HCEC 1CT (cell line): ENCODE measurements at places on chromosomes 12 and 14.

DNA sequence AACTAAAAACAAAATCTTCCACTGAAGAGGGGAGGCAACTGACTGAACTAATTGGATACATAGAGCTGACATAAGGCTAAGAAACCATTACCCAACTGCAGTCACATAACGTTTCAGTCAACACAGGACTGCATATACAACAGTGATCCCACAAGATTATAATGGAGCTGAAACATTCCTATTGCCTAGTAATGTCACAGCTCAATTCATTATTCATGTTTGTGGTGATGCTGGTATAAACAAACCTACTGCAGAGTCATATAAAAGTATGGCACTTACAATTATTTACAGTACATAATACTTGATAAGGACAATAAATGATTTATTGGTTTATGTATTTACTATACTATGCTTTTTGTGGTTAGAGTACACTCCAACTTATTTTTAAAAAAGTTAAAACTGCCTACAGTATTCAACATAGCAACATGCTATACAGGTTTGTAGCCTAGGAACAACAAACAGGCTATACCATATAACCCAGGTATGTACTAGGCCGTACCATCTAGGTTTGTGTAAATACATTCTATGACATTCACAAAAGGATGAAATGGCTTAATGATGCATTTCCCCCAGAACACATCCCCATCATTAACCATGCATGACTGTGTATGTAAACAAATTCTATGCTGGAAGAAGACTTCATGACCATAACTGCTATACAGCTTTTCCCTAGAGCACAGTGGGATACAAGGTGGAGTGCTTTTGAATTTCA, 4.3 kb downstream of the NAP1L1 start:
- DNase-seq, result peak; percentile 68

DNA sequence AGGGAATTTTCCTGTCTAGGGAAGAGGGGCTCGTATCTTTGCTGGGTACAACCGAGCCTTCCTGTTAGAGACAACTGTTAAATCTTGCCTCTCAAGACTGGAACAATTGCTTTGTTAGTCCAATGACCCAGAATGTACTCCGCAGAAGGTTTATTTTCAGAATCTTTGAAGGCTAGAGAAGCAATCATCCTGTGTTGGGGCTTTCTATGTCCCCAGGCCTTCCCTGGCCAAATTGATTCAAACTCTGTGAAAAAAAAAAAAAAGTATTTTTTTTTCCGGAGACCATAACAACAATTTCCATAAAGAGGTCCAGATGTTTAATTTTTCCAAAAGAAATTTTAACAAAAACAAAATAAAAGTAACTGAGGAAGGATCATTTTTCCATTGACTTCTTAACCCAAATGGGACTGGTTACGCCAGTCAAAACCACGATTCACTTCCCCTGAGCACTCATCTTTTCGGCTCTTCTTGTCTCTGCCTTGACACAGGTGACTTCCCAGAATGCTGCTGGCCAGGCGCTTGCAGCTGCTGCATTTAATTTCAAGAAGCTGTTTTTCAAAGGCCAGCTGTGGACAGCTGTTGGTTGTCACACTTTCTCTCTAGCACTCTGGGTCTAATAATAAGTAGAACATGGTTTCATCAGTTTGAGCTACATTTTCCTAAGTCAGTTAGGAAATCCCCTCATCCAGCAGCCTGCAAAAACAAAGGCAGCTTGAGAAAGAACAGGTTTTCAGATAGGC, 81.6 kb upstream of the MANSC4 start:
- DNase-seq, result peak; percentile 24

GRCh38 chr14:65290830-65291229, 121.7 kb upstream of the FUT8 start:
- DNase-seq, result peak; percentile 95

GRCh38 chr12:99027461-99027860, 382.4 kb downstream of the APAF1 start:
- no peak for DNase-seq

DNA sequence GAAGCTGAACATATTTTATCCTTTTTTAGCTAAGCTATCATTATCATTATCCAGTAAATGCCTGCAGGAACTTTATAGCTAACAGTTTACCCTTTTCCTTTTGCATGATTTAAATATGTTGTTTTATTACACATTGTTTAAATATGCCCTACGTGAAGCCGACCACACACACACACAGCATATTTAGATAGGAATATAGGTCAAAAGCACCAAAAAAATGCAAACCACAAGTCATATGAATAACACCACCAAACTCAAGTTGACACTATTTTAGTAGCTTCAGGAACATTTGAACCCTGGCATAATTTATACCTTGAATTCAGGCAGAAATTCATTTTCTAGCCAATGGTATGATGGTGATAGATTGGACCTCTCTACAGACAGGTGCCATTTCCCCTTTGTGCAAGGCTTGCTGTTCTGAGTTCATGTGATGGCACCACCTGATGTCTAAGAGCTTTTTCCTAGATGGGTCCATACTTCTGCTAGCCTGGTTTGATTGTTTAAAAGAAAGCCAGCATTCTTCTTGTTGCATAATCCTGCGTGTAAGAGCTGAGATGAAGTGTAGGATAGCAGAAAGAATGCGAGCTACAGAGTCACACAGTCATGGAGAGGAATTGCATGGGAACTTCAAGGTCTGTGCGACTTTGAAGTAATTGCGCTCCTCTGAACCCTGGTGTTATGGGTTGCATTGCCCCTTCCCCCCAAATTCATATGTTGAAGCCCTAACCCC, 454.8 kb upstream of the SOX5 start:
- peak; percentile 50 for DNase-seq

- no peak for DNase-seq
These were observed 264.3 kb upstream of the FOXN3 start for GRCh38 chr14:89681086-89682018.

- DNase-seq, result no peak
These were observed 15.3 kb upstream of the TSPAN11 start for GRCh38 chr12:30911207-30911606.

- DNase-seq, result no peak
These were observed 11.8 kb downstream of the PDE1B start for GRCh38 chr12:54561164-54561563.

- DNase-seq, result peak; percentile 15
These were observed 4.3 kb downstream of the COQ10A start for GRCh38 chr12:56271031-56271430.

DNA sequence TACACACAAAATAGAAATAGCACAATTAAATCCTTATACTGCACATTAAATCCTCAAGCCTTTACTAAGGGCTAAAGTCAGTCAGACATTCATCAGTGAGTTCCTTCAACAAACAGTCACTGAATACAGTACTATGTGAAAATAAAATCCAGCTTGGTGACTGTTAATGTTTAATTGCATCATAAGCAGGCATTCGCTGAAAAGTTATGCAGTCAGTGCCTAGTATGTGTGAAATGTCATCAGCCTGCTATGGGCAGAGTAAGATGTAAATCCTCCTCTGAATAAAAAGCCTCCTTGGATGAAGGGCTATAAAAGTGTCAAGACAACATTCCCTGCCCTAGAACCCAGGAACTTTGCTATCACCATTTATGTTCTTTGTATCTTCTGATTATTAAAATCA, 116.4 kb downstream of the PRICKLE1 start:
- peak; percentile 50 for DNase-seq

DNA sequence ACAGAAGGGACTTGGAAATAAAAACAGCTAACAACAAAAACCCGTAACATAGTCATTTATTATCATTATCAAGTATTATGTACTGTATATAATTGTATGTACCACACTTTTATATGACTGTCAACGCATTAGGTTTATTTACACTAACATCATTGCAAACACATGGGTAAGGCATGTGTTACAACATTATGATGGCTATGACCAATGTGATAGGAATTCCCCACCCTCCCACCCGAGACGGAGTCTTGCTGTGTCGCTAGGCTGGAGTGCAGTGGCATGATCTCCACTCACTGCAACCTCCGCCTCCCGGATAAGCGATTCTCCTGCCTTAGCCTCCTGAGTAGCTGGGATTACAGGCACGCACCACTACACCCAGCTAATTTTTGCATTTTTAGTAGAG, 82.6 kb downstream of the ERC1 start:
- peak; percentile 25 for DNase-seq

DNA sequence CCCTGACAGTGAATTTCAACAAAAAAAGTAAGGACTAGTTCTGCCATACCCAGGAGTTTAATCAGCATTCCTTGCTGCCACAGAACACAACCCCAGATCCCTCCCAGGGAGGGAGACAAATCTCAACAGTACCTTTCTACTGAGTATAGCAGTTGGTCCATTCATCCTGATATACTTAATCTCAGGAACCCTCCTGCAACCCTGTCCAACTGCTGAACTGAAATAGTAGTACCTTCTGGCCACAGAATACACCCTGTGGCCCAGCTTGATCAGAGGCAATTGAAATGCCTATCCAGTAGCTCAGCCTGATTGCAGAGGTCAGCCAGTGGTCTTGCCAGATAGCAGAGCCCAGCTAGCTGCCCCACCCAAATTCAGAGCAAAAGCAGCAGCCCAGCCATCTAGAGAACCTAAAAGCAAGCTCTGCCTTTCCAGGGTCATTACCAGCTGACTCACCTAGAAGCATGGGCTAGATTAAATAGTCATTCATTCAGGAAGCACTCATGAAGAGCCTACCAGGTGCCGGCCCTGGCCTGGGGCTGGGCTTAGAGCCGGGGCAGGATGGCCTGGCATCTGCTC, 40.0 kb upstream of the RHOJ start:
- DNase-seq, result no peak

DNA sequence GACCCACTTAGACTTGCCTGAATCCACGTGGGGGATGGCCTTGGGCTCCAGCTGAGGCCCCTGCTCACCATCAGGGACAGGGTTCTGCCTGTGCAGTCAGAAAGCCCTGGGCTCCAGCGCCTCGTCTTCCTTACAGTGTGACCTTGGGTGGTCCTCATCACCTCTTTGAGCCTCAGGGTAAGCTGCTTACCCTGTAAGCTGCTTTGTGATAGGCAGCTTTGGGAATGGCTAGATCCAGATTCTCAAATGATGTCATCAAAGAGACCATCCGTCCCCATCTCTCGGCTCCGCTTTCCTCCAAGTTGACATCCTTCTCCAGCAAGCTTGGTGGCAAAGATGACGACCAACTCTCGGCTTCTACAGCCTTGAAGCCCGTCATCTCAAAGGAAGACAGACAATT, 127.0 kb downstream of the ADCK1 start:
- no peak for DNase-seq

GRCh38 chr12:119229837-119230236, 51.1 kb downstream of the HSPB8 start:
- no peak for DNase-seq

DNA sequence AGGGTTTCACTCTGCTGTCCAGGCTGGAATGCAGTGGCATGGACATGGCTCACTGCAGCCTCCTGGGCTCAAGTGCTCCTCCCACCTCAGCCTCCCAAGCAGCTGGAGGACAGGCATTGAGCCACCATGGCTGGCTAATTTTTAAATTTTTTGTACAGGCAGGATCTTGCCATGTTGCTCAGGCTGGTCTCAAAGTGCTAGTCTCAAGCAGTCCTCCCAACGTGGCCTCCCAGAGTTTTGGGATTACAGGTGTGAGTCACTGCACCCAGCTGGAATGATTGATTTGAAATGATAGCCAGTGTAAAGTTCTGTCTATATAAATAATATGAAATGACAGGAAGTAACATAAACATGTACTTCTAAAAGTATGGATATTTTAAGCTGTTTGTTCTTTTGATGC, 172.7 kb downstream of the FUT8 start:
- DNase-seq, result peak; percentile 12

GRCh38 chr14:74348735-74349463, 628 bp downstream of the VRTN start:
- DNase-seq, result no peak

- DNase-seq, result peak; percentile 22
These were observed 3.6 kb upstream of the KRT6A start for GRCh38 chr12:52496590-52497071.

DNA sequence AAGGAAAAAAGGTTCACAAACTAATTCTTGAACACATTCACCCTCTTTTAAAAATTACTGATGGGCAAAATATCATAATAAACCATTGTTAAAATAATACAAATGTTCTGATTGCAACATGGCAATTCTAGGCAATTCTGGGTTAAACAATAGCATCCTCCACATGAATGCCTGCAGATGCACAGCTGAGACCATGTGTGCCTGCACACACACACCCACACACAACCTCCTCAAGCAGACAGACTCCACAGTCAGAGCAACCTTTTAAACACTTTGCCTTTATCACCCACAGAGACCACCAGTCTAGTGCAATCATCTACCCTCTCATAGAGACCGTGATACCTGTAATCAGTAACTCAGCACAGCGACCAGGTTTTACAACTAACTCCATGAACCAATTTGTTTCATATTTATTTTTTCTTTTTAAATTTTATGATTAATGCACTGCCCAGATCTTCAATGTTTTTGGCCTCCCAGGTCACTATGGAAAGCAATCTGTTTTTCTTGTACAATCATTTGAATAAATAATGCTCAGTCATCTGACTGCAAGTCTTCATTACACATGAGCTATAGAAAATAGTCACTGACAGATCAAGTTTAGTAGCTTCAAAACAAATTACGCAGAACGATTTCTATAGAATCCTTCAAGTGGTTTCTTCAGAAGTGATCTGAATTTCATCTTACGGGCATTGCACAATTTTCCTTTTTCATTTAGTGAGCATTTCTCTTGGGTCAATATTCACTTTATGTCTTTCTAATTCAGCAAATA, 105.8 kb downstream of the PRKD1 start:
- no peak for DNase-seq

GRCh38 chr14:79090641-79091180, 920.5 kb downstream of the NRXN3 start:
- peak; percentile 16 for DNase-seq

DNA sequence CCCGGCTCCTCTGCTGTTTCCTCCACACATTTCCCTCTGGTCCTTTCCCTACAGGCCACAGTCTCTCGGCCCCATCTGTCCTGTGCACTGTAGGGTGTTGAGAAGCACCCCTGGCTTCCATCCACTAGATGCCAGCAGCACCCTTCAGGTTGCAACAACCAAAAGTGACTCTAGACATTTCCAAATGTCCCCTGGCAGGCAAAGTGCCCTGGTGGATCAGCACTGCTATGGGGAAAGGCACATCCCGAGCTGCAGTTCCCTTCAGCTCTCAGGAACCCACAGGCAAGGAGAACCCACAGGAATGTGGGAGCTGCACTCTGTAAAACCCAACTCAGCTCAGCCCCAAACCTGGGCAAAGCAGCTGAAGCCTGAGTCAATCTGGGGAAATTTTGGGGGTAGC, 77.0 kb downstream of the RBM19 start:
- no peak for DNase-seq

GRCh38 chr12:125406131-125406530, 340.9 kb downstream of the AACS start:
- DNase-seq, result no peak

- DNase-seq, result no peak
These were observed 11.1 kb downstream of the COQ6 start for GRCh38 chr14:73961192-73961591.

DNA sequence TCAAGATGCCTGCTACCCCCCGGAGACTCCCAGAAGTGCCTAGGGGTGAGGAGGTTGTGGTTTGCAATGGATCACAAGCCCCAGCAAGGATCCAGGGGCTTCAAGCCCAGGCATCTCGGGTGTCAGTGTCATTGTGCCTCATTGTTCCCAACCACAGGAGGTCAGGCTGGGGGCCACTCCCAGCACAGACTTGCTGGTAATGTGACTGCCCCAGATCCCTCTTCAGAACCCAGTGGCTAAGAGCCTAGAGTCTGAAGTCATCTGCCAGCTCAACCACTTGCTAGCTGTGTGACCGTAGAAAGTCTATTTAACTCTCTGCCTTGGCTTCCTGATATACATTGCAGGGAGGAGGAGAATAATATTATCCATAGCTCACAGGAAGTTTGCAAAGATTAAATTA, 7.7 kb upstream of the ASB2 start:
- peak; percentile 30 for DNase-seq

GRCh38 chr14:39060818-39061437, 42.1 kb downstream of the SEC23A start:
- no peak for DNase-seq
